ENCODE measurements at places on chromosomes 7 and 10.

- DNase-seq, result no peak
These were observed 208.4 kb upstream of the KCND2 start for GRCh38 chr7:120064565-120064964.

DNA sequence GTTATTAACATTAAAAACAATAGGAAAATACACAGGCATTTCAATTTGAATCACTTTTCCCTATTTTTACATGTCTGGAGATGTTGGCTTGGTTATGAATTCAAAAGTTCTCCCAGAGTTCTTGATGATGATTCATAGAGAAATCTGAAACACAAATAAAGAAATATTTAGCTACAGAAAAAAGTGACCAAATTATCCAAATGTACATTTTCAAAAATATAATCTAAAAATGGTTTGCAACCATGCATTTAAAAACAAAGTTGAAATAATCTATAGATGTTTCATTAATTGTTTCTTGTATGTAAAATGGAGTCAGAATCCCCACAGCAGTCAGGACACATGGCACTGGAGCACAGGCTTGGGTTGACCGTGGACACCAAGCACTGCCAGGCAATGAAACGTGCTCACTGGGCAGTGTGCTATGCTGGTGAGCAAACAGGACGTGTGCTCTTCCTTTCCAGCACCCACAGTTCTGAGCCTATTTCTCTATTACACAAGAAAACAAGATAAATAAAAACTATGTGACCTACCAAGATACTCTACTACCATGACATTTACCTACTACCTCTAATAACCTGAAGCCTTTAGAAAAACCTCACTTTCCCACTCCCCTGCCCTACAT lies 44.1 kb upstream of the PTPRN2 start:
- DNase-seq, result no peak

DNA sequence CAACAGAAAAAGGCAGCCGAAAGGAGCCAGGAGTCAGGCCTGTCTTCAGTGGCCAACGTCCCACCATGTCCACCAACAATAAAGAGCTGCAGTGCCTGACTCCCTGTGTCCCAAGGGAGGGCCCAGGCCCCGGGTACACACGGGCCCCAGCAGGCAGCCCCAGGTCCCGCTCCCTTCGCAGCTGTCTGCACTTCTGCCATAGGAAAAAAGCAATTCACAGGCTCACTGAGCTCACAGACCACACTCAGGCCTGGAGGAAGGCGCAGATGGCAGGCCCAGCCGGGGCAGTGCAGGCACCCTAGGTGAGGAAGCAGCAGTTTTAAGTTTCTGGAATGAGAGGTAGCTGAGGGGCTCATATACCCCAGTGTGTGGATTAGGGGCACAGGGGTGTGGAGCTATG lies 100.5 kb downstream of the PRKAG2 start:
- no peak for DNase-seq

GRCh38 chr10:11530806-11531205 lies 80.6 kb downstream of the USP6NL start:
- no peak for DNase-seq

GRCh38 chr10:75406462-75407223 lies 5.1 kb upstream of the ZNF503 start:
- no peak for DNase-seq

DNA sequence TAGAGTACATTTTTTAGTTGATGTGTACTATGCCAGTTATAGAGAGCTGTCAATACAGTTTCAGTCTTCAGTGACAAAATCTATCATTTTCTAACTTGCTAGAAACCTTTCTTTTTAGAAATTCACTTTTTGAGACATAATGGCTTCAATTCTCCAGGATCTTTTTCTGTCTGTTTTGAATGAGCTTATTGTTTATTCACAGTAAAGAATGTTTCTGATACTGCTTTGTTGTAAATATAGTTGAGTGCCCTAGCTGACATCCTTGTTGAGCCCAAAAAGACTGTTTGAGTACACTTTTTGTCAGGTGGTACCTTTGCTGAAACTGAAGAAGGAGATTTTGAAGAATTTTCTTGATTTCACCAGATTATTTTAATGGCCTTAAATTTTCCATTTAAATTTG lies 139.9 kb downstream of the PPP1R9A start:
- no peak for DNase-seq
